ENCODE measurements at places on chromosomes 2 and 18.

- no peak for DNase-seq
These were observed 3.5 kb downstream of the EML6 start for GRCh38 chr2:54726940-54727339.

DNA sequence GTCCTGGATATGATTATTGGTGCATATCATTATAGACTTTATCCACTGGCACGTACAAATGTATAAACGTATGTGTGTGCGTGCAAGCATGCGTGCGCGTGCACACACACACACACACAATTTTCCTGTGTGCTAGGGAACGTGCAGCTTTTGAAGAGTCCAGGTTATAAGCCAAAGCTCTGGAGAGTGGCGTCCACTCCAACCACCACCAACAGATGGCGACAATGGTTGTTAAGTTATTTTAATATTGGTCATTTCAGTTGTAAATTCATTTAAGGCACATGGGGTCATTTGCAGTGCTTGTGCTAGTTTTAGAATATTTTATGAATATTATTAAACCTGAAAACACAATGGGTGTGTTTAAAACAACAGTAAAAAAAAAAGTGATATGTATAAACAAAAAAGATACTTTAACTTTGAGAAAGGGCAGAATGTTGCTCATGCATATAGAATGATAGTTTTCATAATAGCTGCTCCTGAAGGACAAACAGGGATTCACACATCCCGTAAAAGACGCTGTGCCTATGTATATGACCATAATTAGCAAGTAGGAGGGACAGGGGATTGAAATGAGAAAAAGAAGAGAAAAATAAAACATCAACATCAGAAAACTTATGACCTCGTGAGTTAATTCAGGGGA lies 124.2 kb upstream of the ITGB6 start:
- no peak for DNase-seq

- no peak for DNase-seq
These were observed 10.3 kb downstream of the FBLN7 start for GRCh38 chr2:112148477-112148876.

DNA sequence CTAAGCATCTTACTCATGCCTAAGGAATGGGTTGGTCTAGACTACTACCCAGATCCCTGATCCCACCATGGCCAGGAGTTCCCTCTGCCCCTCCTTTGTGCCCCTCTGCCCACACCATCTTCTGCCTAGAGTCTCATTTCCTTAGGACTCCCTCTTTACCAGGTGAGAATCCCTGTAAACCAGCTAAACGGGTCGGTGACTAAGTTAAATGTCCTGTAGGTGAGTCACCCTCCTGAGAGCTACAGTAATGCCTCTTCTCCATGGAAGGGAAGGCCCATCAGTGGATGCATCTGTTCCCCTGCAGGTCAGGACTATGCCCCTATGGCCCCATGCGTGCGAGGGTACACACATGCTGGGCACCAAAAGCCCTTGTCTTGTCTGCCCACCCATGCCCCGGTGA lies 25.4 kb downstream of the PTGR3 start:
- DNase-seq = no peak

DNA sequence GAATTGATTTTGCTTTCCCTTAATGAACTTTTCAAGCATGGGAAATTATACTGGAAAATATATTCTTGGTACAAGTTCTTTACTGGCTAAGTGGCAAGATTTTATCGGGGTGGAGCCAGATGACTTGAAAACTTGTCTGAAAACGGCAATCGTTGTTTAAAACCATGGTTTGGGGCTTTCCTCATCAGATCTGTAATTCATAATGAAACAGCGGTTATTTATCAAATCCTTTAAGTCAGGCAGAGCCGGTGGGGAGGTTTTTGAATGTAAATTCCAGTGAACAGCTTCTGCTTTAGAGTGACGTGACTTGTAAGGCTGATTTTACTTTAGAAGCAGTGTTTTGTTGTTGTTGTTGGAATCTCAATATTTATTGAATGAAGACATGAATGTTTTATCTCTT lies 2.6 kb downstream of the SEC11C start:
- no peak for DNase-seq

- no peak for DNase-seq
These were observed 1227.1 kb upstream of the CELF4 start for GRCh38 chr18:38792731-38793130.

- DNase-seq = no peak
These were observed 3.1 kb downstream of the EGR4 start for GRCh38 chr2:73290049-73290839.

DNA sequence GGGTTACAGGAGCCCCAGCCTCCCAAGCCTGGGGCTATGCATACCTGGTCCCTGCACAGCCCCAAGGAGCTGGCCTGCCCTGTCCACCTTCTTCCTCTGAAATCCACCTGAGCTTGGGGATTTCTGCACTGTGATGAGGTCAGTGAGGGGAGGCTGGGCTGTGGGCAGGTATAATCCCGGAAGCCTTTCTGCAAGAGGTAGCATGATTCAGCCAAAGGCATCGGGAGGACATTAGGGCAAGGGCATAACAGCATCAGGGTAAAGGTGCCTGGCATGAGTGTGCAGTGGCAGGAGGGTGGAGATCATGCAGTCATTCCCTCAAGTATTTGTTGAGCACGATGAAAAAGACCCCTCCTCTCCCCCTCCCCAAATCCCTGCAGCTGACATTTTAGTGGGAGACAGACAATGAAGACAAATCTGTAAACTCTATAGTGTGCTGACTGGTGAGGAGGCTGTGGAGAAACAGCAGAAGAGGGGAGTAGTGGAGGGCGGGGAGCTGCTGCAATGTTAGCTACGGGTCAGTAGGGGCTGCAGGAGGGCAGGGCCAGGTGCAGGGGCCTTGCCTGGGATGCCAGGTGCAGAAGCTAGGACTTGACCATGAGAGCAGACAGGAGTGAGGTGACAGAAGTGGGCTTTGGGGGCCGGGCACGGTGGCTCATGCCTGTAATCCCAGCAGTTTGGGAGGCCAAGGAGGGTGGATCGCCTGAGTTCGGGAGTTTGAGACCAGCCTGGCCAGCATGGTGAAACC lies 18.7 kb downstream of the ZFP36L2 start:
- no peak for DNase-seq

Data from stimulated activated CD4-positive, alpha-beta T cell treated with anti-CD3 and anti-CD28 coated beads, TNF-alpha, amount 100 ng/mL, for 4 hours (primary cell).